ENCODE measurements at places on chromosomes 16 and 17.
A peak's percentile ranks its signal among the peaks of the same experiment; 100 is the strongest.

DNA sequence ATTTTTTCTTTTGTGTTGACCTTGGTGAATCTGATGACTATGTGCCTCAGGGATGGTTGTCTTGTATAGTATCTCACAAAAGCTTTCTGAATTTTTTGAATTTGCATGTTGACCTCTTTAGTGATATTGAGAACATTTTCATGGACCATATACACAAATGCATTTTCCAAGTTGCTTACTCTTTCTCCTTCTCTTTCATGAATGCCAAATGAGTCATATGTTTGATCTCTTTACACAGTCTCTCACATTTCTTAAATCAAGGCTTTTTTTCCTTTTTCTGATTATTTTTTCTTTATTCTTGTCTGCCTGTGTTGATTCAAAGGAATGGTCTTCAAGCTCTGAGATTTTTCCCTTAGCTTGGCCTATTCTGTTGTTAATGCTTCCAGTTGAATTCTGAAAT lies 46.6 kb upstream of the KCNJ16 start:
- H3K4me3 ChIP-seq, result no peak overlapping the region
- no peaks in the 10 kb centered on the region for H3K4me1 ChIP-seq
- H3K27ac ChIP-seq, result no peak overlapping the region
- H3K27me3 ChIP-seq, result no peaks in the 10 kb centered on the region
- no peaks in the 10 kb centered on the region for H3K36me3 ChIP-seq
- DNase-seq, result no peak

GRCh38 chr17:6713130-6713917 lies at the start of gene SLC13A5:
Gene SLC13A5 (minus strand): TSS chr17:6713369. CDS start chr17:6713333, 36 bp downstream.
- no peak within 1 kb of the TSS for H3K27ac ChIP-seq
- H3K4me1 ChIP-seq, result no peaks in the 10 kb centered on the region
- H3K27me3 ChIP-seq, result no peaks in the 10 kb centered on the region
- H3K36me3 ChIP-seq, result no peaks in the 10 kb centered on the region
- H3K4me3 ChIP-seq, result peak within 1 kb of the TSS; percentile 14

DNA sequence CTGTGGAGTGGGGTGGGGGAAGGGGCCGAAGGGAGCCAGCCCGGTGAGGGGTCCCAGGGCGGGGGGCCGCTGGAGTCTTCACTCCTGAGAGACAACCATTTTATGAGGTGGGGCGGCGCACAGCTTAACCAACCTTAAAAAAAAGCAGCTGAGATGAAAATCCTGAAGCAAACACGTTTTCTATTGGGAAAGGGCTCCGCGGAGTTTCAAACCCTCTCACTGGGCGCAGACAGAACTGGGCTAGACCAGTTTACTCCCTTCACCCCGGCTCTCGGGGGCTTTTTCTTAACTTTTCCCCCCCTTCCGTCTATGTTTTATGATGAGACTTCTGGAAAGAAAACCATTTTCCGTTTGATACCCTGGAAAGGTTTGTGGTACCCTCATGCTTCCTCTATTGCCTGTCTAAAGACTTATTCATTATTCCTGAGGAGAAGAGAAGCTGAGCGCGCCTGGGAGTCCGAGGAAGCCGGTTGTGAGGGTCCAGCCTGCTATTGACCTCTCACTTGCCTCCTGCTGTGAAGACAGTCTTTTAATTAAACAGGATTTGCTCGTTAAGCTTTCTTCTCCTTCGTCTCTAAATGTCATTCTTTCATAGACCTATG lies 482 bp upstream of the SSH2 start:
- no peaks in the 10 kb centered on the region for H3K4me1 ChIP-seq
- peak overlapping the region; percentile 85 for H3K27ac ChIP-seq
- H3K4me3 ChIP-seq, result peak overlapping the region; percentile 85
- no peaks in the 10 kb centered on the region for H3K36me3 ChIP-seq
- H3K27me3 ChIP-seq, result no peaks in the 10 kb centered on the region

GRCh38 chr17:63542942-63543821 lies 7.1 kb upstream of the DCAF7 start:
- H3K36me3 ChIP-seq, result no peaks in the 10 kb centered on the region
- no peak for DNase-seq
- H3K4me1 ChIP-seq, result peaks cover 5% of the 10 kb centered on the region
- peaks cover 10% of the 10 kb centered on the region for H3K27me3 ChIP-seq

DNA sequence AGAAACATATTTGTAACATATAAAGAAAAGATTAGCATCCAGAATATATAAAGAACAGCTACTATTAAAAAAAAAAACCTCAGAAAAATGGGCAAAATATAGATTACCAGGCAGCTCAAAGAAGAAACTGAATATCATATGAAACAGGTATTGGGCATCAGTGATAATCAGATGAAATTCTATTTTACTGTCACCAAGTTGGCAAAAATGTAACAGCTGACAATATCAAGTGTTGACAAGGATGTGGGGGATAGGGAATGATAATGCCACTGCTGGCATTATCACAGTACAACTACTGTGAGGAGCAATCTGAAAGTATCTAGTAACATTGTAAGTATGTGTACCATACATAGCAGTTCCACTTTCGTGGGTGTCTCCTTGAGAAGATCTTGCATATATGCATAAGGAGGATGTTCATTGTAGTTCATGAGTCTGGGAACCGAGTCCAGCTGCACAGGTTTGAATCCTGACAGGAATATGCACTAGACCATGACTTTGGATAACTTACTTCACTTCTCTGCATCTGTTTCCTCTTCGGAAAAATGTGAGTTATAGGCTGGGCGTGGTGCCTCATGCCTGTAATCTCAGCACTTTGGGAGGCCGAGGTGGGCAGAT lies 50.3 kb downstream of the LCMT1 start:
- no peaks in the 10 kb centered on the region for H3K4me1 ChIP-seq
- no peaks in the 10 kb centered on the region for H3K27me3 ChIP-seq
- no peaks in the 10 kb centered on the region for H3K36me3 ChIP-seq
- DNase-seq, result no peak
- no peak overlapping the region for H3K27ac ChIP-seq

DNA sequence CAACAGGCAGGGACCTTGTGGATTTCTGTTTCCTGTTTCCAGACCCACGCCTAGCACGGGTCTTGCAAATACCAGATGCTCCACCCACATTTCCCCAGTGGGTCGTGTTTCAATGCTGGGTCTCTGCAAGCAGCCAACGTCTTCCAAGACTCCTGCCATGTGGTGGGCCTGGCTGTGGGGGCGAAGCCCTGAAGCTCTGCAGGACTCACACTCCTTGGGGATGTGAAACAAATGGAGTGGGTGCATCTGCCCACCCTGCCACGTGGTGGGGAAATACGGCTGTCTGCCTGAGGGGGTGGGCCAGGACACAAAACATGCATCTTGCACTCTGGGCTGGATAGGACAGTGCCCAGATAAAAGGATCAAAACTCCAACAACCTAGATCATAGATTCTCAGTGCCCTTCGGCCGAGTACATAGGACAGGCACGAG lies 32.6 kb downstream of the FA2H start:
- H3K36me3 ChIP-seq, result no peaks in the 10 kb centered on the region
- no peaks in the 10 kb centered on the region for H3K27me3 ChIP-seq
- H3K4me1 ChIP-seq, result no peaks in the 10 kb centered on the region

DNA sequence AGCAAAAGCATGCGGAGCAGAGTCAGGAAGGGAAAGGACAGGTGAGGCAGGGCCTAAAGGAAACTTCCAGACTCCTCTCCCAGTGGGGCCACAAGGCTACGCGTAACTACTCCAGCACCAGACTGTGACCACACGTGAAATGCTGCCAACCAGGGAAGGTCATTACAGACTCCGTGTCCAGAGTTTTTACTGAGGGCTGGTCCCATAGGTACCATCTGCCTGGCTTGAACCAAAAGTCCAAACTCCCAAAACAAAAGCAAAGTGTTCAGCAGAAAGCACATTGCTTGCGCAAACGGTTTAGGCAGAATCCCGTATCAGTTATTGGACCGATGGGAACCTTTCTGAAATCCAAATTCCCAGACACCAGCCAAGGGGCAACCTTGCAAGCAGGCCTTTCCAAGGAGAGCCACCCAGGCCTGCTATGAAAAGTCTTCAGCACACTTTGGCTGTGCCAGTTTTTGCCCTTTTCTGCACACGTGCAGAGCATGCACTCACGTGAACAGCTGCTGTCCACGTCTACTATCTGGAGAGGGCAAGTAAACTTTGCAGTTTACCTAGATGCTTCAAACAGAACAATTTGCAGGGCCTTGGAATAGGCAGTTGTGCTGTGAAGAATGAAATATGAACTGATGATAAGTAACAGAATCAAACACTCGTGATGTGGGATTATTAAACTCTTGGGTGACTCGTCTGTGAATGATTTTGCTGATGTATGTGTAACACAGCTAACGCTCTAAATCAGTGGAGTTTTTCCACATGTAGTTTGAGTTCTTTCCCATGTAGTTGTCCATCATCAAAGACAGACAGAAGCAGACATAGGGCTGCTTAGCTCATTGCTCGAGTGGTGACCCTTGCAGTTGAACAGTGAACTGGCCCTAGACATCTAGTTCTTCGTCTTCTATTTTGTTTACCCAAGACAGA lies 58.1 kb upstream of the CRISPLD2 start:
- no peak overlapping the region for H3K27ac ChIP-seq
- H3K27me3 ChIP-seq, result no peaks in the 10 kb centered on the region
- no peak for DNase-seq
- no peak overlapping the region for H3K4me3 ChIP-seq
- no peaks in the 10 kb centered on the region for H3K4me1 ChIP-seq
